ENCODE measurements at places on chromosomes 2 and 18.
A peak's percentile ranks its signal among the peaks of the same experiment; 100 is the strongest.

DNA sequence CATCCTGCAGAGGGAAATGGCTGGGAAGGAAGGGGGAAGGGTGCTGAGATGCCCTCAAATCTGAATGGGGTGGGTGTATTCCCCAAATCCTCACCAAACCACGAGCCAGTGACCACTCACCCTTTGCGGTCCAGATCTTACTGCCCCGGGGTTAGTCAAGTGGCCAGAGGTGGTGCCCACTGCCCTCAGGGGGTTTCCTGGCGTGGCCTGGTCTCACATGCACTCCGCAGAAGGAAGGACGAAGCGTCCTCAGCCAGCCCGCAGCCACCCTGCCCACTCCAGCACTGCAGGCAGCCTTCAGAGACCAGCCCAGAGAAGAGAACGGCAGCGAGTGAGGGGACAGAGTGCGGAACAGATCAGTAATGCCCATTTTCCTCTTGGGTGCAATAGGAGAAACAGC lies 50.4 kb downstream of the IL1RL2 start:
- DNase-seq: no peak

GRCh38 chr2:74138600-74139323 lies 8.9 kb downstream of the BOLA3 start:
- DNase-seq: no peak

- DNase-seq: no peak
Measured at GRCh38 chr2:203714112-203714511, 7.7 kb downstream of the CD28 start.

GRCh38 chr2:133574620-133575019 lies 6.4 kb upstream of the NCKAP5 start:
- no peak for DNase-seq

GRCh38 chr2:202418511-202418910 lies 42.4 kb downstream of the BMPR2 start:
- peak; percentile 2 for DNase-seq

DNA sequence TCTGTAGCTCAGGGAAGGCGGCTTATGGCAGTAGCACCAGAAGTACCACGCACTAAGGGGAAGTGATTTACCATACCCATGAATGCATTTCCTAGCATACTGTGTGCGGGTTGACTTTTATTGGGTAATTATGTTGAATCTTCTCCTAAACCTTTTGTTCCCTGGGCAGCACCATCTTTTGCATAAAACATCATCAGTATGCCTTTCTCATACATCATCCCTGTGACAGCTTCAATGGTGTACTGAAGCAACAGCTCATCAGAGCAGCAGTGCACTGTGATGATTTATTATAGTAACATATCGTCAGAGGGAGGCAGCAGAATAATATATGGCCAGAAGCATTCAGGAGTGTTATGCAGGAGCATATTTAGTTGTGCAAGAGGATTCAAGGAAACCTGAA lies 204.9 kb downstream of the CDH7 start:
- no peak for DNase-seq

DNA sequence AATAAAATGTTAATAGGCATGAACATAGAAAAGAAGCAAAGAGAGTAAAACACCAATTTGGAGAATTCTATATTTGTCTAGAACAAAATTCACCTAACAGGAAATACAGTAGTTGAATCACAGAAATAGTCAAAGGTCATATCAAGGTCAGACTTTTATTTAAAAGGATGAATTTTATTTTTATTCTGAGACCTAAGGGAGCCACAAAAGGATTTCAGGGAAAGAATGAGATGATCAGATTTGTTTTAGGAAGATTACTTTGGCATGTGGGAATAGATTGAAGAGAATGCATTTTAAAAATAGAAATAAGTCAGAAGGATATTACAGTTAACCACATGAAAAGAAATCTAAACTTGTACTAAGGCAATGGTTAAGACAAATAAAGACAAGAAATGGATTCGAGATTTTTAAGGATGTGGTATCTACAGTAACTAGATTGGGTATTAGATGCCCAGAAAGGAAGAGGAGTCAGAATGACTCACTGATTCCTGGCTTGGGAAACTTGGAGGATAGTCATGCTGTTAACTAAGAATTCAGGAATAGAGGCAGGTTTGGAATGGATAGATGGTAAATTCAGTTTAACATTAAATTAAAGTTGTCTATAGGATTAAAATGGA lies 56.0 kb downstream of the METTL4 start:
- DNase-seq: no peak

DNA sequence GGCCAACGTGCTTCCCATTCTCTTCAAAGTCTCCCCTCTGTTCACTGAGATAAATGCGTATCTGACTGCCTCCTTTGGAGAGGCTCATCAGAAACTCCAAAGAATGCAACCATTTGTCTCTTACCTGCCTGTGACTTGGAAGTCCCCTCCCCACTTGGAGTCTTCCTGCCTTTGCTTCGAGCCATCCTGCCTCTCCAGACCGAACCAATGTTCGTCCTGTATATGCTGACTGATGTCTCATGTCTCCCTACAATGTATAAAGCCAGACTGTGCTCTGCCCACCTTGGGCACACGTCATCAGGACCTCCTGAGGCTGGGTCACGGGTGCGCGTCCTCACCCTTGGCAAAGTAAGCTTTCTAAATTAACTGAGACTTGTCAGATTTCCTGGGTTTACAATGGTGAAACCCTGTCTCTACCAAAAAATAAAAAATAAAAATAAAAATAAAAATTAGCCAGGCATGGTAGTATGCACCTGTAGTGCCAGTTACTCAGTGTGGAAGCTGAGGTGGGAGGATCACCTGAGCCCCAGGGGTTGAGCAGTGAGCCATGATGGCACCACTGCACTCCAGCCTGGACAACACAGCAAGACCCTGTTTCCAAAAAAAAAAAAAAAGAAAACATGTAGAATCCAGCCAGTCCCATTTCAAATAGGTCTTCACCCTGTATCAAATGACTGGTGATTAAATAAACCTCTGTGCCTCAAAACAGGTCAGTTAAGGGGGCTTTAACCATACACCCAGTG lies 29.0 kb downstream of the HDLBP start:
- no peak for DNase-seq

GRCh38 chr2:48278590-48278989 lies 251.4 kb upstream of the STON1 start:
- DNase-seq: no peak

DNA sequence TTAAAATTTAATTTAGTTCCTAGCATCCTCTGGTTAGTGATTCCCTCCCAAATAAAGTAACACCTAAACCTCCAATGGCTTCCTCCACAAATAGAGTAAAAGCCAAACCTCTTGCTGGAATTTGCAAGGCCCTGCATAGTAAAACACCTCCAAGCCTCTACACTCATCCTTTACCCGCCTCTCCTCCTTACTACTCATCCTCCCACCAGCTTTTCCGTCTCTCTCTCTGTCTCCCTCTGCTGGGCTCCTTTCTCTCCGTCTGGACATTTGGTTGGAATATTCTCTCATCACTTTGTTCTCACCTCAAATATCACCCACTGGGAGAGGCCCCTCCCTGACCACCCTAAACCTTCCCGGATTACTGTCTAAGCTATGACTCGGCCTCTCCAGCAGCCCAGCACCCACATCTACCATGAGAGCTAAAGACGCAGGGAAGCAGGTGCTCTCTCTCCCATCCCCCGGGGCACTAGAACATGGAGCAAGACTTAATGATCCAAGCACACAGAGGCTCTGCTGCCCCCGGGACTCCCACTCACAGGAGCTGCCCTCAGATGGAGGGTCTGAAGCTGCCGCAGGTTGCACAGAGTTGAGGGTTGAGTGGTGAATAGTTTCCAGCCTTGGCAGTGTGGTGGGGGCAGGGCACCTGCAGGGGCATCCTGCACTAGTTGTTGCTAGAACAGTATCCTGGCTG lies 167.2 kb downstream of the FBXO15 start:
- no peak for DNase-seq

GRCh38 chr18:80147037-80147417 lies 38.0 kb downstream of the ADNP2 start:
- DNase-seq: no peak

- DNase-seq: no peak
Measured at GRCh38 chr2:199624958-199625357, 167.2 kb upstream of the SATB2 start.

DNA sequence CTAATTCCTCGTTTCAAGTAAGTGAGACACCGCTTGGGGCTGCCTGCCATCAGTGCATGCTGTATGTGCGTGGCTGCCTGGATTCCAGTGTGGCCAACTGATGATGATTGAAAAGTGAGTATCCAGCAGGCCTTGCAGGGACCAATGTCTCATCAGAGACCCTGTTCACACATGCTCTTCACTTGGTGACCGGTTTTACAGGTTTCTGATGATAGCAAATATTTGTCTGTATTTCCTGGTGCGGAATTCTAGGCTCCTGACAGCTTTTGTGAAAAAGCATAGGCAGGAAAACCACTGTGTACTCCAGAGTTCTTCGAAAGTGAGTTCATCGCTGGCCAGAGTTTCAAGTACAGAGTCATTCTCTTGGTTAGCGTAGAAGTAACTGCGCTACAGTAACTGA lies 13.8 kb upstream of the YWHAQ start:
- no peak for DNase-seq

- DNase-seq: no peak
Measured at GRCh38 chr2:20403774-20404312, 43.0 kb upstream of the RHOB start.

DNA sequence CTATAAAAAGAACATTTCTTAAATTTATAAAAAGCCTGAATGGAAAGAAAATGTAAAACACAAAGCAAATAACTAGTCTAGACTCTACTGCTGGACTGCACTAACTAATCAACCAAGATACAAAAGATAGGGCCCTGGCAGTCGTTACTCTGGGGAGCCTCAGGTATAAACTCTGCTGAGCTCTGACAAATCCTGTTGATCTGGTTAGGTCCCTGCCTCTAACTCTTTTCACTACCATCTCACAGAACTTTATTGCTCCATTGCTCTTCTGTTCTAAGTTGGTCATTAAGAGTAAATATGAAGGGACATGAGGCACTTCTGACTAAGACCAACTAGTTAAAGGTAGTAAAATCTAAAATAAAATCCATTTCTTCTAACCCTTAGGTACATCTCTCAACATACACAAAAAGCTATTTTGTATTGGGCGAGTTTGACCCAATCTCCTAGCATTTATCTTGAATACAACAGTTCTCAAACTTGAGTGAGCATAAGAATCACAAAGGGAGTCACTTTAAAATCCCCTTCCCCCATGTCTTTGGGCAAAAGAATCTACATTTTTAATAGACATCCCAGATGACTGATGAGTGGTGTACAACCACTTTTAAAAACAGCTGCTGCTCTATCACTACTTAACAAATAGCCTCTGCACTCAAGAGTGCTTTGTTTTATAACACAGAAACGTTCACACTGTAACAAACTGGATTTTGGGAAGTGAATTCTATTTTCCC lies 2.5 kb downstream of the CHN1 start:
- DNase-seq: no peak

GRCh38 chr2:100783987-100784386 lies 36.0 kb upstream of the NPAS2 start:
- DNase-seq: no peak

GRCh38 chr2:211903961-211904360 lies 634.6 kb downstream of the ERBB4 start:
- DNase-seq: no peak

GRCh38 chr2:179201869-179202268 lies 62.8 kb downstream of the SESTD1 start:
- DNase-seq: no peak

GRCh38 chr2:9331704-9332103 lies 91.6 kb downstream of the ITGB1BP1 start:
- no peak for DNase-seq

GRCh38 chr18:63550068-63550467 lies 7.9 kb downstream of the SERPINB12 start:
- no peak for DNase-seq

GRCh38 chr2:121089166-121089510 lies 195.9 kb downstream of the TFCP2L1 start:
- DNase-seq: no peak

DNA sequence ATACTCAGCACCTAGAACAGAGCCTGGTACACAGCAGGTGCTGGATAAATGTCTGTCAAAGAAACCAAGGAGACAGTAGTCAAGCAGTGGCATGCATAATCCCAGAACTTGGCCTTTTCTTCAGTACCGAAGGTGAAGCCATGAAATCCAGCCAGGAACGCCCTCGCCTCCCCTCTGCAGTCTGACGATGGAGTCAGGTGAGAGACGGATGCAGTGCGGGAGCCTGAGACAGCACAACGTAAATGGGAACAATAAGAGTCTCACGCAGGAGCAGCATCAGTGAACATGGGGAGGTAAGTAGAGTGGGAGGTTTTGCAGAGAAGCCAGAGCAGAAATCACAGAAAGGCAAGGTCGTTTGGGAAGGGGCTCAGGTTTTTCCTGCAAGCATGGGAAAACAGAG lies 389.3 kb upstream of the MYT1L start:
- DNase-seq: no peak

DNA sequence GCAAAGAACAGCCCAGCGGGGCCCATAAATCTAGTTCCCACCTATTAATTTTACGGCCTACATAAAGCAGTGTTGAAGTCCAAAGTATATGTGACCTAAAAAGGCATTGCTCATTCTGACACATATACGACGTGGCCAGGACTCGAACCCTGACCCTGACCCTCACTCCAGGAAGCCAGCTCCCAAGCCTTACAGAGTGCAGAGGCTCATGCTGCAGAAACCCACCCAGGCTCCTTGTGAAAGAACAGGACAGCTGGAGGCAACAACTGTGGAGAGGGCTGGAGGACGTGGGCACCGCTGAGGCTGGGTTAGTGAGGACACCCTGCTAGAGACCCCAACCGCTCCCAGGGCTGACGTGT lies 221.6 kb downstream of the CYP26B1 start:
- DNase-seq: no peak

DNA sequence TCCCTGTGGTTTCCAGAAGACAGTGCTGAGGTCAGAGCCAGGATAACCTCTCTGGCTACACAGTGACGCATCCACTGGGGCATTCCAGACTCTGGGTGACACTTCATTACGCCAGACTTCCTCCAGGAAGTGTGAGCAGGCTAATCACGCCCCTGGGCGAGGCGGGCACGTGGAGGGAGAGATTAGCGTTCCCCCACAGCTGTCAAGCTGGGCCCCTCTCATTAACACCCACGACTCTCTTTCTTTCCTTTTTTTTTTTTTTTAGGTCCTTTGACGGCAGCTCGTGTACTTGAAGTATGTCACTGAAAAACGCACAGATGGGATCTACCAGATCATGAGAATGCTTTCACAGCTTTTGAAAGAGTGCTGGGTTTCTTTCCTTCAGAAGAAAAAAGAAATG lies 274.6 kb downstream of the AFF3 start:
- no peak for DNase-seq

GRCh38 chr18:45775241-45775676 lies 50.2 kb upstream of the SIGLEC15 start:
- DNase-seq: peak; percentile 28

- DNase-seq: no peak
Measured at GRCh38 chr2:179322289-179322688, 57.7 kb upstream of the SESTD1 start.

GRCh38 chr2:36059691-36060090 lies 295.9 kb upstream of the CRIM1 start:
- DNase-seq: no peak

GRCh38 chr2:22110244-22110651 lies 986.5 kb downstream of the TDRD15 start:
- no peak for DNase-seq

- DNase-seq: no peak
Measured at GRCh38 chr2:74857215-74857614, 23.3 kb downstream of the HK2 start.

Data from iPS DF 19.7 (cell line).